NCI-H2029 (cell line): ENCODE measurements at places on chromosomes 5 and 9.
A peak's percentile ranks its signal among the peaks of the same experiment; 100 is the strongest.

DNA sequence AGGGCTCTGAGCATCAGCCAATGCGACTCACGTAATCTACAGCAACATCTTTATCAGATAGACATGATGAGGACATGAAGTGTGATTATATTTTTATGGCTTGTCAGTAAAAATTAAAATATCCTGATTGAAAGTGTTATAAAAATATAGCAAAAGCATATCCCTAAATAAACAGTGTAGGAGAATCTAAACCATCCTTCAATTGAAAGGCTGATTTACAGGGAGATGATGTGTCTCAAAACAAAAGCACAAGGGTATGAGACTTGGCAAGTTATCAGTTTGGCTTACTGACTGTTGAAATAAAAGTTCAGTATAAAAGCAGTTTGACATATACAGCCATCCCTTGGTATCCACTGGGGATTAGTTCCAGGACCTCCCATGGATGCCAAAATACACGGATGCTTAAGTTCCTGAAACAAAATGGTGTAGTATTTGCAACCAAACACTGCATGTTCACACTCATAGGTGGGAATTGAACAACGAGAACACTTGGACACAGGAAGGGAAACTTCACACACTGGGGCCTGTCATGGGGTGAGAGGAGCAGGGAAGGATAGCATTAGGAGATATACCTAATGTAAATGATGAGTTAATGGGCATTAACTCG is 149.9 kb upstream of the MAP1B start:
- no peak for DNase-seq

DNA sequence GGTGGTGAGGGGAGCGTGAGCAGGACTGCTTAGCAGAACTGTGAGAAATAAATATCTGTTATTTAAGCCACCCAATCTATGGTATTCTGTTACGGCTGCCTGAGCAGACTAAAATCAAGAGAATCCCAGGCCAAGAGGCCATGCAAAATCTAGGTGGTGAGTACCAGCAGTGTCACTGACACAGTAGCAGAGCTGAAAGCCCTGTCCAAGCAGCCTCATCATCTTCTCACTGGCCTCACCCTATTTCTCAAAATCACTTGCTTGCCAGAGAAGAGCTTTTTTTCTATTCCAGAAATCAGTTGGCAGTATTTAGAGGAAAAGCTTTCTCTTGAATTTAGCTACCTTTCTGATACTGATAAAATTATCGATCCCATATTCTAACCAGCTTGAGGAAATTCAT is 68.0 kb downstream of the RETREG1 start:
- no peak for DNase-seq

DNA sequence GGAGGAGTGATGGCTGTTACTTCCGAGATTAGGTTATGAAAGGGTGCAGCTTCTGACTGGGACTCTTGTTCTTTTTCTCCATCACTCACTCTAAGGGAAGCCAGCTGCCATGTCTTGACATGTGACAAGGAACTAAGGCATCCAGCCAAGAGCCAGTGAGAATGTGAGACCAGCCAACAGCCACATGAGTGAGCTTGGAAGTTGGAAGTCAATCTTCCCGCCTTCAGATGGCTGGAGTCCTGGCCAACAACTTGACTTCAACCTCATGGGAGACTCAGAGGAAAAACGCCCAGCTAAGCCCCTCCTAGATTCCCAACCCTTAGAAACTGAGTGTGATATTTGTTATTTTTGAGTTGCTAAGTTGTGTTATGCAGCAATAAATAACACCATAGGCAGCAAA is 201.1 kb downstream of the SNX18 start:
- DNase-seq = no peak

- DNase-seq = no peak
Observed at GRCh38 chr9:108257382-108257781, 598.4 kb downstream of the ACTL7B start.

DNA sequence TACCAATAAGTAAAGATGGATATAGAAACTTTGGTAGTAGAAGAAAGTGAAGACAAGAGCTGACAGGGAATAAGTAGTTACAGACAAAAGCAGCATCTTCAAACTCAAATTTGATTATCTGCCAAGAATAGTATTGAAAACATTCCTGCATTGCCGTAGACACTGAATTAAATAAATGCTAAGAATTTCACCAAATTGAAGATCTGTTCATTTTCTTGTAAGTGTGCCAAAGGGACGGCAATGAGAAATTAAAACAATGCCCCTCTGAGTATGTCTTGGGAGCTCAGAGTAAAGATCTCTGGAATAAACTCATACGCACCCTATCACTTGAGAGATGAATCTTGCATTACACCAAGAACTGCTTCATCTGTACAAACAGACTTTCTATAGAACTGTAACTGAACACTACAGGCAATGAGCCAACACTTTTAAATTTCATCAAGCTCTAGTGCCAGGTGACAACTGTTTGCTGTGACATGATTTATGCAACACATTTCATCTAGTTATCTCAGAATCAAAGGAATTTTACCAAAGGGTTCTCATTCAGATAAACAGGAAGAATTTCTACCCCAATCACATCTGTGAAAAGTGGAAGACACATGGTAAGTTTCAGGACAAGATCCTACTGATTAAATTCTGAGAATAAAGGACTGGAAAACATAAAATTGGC is 66.9 kb downstream of the RFX3 start:
- no peak for DNase-seq

DNA sequence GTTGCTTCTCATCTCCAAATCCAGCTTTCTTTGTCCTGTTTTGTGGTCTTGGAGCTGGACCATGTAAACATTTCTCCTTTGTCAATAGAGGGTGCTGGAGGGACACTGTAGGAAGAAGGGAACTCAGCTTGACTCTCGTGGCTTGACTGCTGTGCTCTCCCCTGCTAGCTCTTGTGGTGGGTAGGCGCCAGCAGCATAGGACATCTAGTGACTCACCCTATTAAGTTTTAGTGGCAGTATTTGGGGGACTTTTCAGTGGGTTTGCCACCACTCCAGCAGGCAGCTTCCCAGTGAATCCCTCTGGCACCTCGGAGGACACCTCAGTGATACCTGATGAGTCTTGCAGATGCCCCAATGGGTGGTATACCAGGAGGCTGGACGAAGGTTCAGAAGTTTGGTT is 97.8 kb downstream of the TSSK1B start:
- DNase-seq = no peak

DNA sequence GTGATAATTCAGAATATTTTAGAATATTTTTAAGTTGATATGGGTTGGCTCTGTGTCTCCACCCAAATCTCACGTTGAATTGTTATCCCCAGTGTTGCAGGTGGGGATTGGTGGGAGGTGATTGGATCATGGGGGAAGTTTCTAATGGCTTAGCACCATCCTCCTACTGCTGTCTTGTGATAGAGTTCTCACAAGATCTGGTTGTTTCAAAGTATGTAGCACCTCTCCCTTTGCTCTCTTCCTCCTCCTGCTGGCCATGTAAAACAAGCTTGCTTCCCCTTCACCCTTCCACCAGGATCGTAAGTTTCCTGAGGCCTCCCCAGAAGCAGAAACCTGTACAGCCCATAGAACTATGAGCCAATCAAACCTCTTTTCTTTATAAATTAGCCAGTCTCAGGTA is 214.6 kb upstream of the C9orf72 start:
- DNase-seq = no peak

GRCh38 chr9:98037357-98037756 is 19.2 kb upstream of the NANS start:
- DNase-seq = no peak

- DNase-seq = no peak
Observed at GRCh38 chr9:134585746-134586706, 55.6 kb upstream of the COL5A1 start.

DNA sequence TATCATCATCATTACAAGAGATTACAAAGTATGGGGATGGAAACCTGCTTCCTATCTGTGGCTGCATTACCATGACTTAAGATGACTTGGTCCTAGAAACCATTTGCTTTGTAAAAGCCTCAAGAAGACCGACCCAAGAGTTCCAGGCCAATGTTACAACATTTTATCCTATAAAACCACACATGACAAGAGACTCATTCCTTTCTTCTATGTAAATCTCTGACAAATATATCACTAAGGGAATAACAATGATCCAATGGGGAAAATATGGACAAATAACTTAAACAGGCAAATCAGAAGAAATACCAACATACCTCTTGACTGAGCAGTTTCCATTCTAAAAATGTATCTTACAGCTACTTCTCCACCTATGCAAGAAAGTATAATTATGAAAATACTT is 44.3 kb upstream of the VPS13A start:
- DNase-seq = no peak

DNA sequence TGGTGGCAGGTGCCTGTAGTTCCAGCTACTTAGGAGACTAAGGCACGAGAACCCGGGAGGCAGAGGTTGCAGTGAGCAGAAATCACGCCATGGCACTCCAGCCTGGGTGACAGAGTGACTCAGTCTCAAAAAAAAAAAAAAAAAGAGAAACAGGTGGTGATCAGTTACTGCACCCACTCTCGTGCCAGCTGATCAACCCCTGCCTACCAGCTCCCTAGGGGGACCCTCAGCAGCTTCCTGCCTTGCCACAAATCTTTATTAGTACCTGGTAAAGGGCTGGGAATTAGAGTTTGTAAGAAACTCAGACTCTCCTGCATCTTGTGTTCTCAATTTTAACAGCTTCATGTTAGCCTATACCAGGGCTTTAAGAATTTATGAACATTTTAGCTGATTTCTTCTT is 914.9 kb downstream of the EFNA5 start:
- DNase-seq = no peak

- no peak for DNase-seq
Observed at GRCh38 chr5:10632110-10632761, 68.4 kb downstream of the ANKRD33B start.

DNA sequence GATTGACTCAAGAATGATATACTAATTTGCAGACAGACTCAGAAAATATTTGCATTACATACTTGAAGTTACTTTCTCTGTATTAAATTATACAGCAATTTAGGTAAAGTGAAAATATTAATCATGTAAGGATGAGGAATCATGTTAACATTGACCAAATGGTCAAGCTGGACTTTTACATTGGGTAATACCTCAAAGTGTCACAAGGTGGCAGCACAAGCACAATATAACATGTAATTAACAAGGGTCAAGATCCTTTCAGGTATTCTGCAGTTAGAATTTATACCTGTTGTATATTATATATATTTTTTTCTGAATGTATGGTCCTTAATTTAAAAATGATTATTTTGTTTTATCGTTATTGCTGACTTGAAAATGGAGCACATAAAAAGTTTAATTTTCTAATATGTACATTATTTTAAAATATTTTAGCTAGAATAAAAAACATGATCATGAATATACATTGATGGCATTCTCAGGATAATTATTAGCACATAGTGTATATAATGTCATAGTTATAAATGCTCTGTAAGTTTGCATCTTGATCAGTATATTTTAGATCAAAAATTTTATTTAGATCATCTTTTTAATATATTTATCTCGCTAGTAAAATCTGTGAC is 8.6 kb downstream of the HAPLN1 start:
- DNase-seq = peak; percentile 20

- DNase-seq = no peak
Observed at GRCh38 chr9:88852794-88853193, 138.5 kb upstream of the S1PR3 start.

DNA sequence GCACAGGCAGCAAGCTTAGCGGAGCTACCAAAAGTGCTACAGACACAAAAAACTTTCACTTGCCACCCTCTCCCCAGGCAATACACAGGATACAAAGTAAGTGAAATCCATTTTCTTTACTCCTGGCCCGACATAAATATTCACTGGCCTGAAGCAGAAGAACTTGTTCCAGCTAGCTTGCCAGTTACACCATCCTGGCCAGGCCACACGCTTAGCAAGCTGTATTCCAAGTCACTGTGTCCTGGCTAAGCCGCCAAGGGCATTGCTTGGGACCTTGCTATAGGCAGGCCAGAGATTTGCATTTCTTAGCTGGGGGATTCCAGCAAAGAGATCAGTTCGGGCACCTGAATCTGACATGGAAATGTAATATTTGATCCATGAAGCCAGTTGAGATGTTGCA is 71.0 kb upstream of the SLC1A3 start:
- DNase-seq = no peak

DNA sequence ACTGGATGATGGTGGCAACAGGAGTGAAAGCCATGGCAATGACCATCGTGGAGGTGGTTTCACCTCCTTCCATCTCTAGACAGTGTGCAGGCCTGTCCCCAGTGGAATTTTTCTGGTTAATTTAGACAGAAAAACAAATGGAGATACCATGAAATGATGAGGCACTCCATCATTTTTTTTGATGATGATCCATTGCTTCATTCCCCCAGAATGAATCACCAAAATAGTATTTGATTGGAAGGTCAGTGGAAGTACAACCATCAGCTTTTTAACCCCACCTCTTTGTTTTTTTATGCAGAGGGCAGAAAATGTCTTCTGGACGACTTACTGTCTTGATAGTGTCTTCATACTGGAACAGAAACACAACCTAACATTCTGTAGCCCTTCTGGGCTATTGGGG is 42.6 kb upstream of the ADRA1B start:
- no peak for DNase-seq

- no peak for DNase-seq
Observed at GRCh38 chr5:104019956-104020355, 457.4 kb upstream of the NUDT12 start.

GRCh38 chr9:121674952-121675351 is 23.5 kb downstream of the DAB2IP start:
- DNase-seq = no peak

DNA sequence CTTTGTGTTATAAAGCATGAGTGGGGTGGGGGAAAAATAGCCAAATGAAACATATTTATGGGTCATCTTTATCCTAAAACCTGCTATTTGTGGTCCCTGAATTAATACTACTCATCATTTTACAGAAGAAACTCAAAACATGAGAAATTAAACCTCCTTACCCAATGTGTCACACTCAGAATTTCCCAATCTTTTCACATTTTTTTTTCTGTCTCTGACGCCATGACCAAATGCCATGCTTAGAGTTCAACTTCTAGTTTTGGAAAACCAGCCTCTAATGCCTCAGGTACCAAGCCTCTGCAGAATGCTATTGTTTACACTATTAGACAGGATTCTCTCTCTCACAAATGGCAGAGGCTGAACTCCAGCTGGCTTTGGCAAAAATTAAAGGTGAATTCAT is 505.5 kb upstream of the WWC1 start:
- no peak for DNase-seq

DNA sequence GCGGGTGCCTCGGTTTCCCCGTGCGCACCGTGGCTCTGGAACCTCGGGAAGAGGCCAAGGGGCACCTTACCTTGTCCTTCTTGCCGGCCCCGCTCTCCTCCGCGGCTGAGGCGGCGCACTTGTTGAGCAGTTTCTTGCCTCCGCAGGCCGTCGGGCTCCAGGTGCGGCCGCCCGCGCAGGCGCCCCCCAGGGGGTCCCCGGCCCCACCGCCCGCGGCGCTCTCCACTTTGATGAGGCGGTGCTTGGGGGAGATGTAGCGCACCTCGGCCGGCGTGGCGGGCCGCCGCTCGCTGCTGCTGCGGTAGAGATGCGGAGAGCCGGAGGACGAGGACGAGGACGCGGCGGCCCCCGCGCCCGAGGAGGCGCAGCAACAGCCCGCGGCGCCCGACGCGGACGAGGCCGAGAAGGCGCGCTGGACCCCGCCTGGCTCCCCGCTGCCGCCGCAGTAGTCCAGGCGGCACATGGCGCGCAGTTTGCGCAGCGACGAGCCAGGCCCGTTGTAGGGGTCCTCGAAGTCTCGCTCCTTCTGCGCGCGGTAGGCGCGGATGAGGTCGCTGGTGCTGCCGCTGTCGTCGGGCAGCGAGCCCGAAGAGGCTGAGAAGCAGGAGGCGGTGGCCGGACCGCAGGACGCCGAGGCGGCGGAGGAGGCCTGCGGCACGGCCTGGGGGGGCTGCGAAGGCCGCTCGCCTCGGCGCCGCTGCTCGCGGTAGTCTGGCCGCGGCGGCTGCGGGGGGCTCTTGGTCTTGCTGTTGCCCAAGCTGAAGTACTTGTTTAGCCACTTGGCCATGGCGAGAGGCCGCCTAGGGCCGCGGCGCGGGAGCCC is 957 bp downstream of the SHB start:
- no peak for DNase-seq

- no peak for DNase-seq
Observed at GRCh38 chr9:130244548-130245165, 20.9 kb upstream of the HMCN2 start.
